ENCODE measurements at places on chromosomes 12 and 14.

DNA sequence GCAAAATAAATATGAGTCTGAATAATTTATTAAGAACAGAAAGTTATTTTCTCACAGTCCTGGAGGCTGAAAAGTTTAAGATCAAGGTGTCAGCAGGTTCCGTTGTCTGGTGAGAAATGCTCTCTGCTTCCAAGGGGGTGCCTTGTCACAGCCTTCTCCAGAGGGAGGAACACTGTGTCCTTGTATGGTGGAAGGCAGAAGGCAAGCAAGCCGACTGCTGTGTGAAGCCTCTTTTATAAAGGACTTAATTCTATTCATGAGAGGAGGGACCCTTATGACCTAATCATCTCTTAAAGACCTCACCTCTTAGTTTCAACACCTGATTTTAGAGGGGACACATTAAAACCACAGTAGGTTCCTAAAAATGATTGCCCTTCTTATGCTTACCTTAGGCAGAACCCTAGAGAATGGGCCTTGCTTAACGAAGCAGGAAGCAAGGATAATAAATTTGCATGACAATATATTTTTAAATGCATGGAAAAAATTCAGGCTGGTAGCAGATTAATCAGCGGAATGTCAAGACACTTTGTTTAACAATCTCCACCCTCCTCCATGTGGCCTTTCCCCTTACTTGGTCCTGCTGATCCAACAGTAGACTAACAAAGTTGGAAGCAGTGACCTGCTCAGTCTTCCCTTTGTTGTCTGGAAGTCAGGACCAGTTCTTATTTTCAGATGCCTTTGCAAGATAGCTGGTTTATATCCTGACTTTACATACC lies 154.9 kb downstream of the DYRK2 start:
- no peaks in the 10 kb centered on the region for H3K36me3 ChIP-seq
- H3K27ac ChIP-seq: no peak overlapping the region
- no peak for DNase-seq
- no peak overlapping the region for H3K4me3 ChIP-seq
- peaks cover 7% of the 10 kb centered on the region for H3K4me1 ChIP-seq
- no peaks in the 10 kb centered on the region for H3K27me3 ChIP-seq

GRCh38 chr14:71629765-71630492 lies 302.3 kb upstream of the RGS6 start:
- DNase-seq: no peak
- no peak overlapping the region for H3K27ac ChIP-seq
- no peaks in the 10 kb centered on the region for H3K4me1 ChIP-seq
- H3K4me3 ChIP-seq: no peak overlapping the region
- H3K36me3 ChIP-seq: no peaks in the 10 kb centered on the region
- no peaks in the 10 kb centered on the region for H3K27me3 ChIP-seq

DNA sequence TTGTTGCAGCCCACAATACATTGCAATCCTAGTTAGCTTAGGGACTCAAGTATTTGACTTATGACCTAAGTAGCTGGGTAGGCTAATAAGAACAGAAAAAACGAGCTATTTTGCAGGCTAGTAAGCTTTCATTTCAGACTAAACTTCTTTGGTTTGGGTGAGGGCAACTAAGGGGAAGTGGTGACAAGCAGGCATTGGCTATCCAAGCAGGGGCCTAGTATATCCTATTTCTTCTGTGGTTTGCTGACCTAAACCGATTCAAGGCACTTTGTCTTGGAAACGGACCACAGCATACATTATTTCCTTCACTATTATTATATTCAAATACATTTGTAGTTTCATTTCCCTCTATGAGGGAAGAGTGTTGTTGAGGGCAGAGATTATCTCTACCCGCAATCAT lies 21.6 kb upstream of the SLC5A8 start:
- H3K27me3 ChIP-seq: no peaks in the 10 kb centered on the region
- DNase-seq: no peak
- no peaks in the 10 kb centered on the region for H3K4me1 ChIP-seq
- no peak overlapping the region for H3K27ac ChIP-seq
- no peak overlapping the region for H3K4me3 ChIP-seq
- H3K36me3 ChIP-seq: no peaks in the 10 kb centered on the region

- H3K4me1 ChIP-seq: peaks cover 47% of the 10 kb centered on the region
- peak overlapping the region; percentile 93 for H3K4me3 ChIP-seq
- no peaks in the 10 kb centered on the region for H3K36me3 ChIP-seq
- H3K27ac ChIP-seq: peak overlapping the region; percentile 86
- H3K27me3 ChIP-seq: no peaks in the 10 kb centered on the region
- DNase-seq: no peak
Measured at GRCh38 chr12:42588524-42589464, 752 bp downstream of the PRICKLE1 start.

DNA sequence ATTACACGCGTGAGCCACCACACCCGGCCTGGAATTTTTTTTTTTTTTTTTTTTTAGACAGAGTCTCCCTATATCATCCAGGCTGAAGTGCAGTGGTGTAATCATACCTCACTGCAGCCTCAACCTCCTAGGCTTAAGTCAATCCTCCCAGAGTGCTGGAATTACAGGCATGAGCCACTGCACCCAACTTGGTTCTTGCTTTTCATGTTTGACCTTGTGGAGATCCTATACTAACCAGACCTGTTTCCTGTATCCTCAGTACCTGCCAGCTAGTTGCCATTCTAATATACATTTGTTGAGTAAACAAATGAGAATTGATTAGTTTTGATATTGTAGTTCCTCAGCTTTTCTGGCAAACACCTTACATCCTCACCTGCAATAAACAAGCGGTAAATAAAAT lies 3.2 kb upstream of the VSIG10 start:
- no peak for DNase-seq
- peaks cover 19% of the 10 kb centered on the region for H3K4me1 ChIP-seq
- H3K27me3 ChIP-seq: no peaks in the 10 kb centered on the region
- no peak overlapping the region for H3K27ac ChIP-seq

DNA sequence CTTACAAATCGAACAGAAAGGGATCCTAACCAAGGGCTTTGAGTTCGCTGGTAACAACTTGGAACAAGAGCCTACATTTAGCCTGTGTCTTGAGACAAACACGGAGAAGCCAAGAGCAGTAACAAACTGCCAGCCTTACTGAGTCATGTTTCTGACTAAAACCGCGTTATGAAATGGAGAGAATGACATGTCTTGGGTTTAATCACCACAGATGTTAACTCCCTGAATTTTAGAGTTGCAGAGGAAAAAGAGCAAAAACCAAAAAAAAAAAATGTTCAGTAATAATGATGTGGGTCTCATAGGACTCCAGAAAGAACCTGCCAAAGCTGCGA lies 1.0 kb downstream of the BLTP3B start:
- H3K4me1 ChIP-seq: peaks cover 49% of the 10 kb centered on the region
- no peak for DNase-seq
- H3K36me3 ChIP-seq: no peaks in the 10 kb centered on the region
- H3K4me3 ChIP-seq: peak overlapping the region; percentile 96
- peak overlapping the region; percentile 99 for H3K27ac ChIP-seq
- no peaks in the 10 kb centered on the region for H3K27me3 ChIP-seq

- no peaks in the 10 kb centered on the region for H3K27me3 ChIP-seq
- DNase-seq: no peak
- H3K4me1 ChIP-seq: peaks cover 45% of the 10 kb centered on the region
- H3K36me3 ChIP-seq: no peaks in the 10 kb centered on the region
- H3K27ac ChIP-seq: peak overlapping the region; percentile 87
Measured at GRCh38 chr14:103551338-103551762, 11.1 kb downstream of the BAG5 start.

GRCh38 chr14:105075379-105076295 lies 10.4 kb upstream of the GPR132 start:
- H3K36me3 ChIP-seq: no peaks in the 10 kb centered on the region
- DNase-seq: no peak
- H3K27ac ChIP-seq: no peak overlapping the region

GRCh38 chr12:11130999-11131398 lies 3.4 kb downstream of the TAS2R30 start:
- no peak for DNase-seq
- H3K36me3 ChIP-seq: no peaks in the 10 kb centered on the region
- peaks cover 10% of the 10 kb centered on the region for H3K4me1 ChIP-seq
- no peaks in the 10 kb centered on the region for H3K27me3 ChIP-seq

DNA sequence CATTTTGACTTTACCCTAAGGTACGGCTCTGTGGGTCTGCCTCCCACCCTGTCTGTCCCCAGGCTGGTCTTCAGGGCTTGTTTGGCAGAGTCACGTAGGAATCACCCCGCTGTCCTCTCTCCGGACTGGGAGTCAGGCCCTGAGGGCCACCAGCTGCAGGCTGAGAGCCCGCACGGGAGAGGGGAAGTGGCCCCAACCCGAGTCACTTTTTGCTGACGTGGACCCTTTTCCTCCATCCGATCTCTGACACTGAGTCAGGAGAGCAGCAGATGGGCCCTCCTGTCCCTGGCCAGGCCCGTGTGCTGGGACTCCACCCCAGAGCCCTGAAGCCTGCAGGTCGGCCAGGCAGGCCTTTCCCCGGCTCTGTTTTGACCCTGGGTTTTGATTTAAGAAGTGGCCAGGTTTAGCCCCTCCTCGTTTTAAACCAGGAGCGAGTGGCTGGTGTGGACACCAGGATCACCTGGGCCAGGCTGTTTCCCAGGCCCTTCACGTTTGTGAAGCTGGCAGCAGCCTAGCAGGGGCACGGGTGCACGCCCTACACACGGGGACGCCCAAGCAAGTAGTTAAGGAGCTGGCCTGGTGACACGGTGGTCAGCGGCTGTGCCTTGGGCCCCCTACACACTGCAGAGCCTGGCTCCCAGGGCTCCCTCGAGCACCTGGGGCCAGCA lies 12.5 kb upstream of the TEX22 start:
- no peaks in the 10 kb centered on the region for H3K27me3 ChIP-seq
- no peak for DNase-seq
- peaks cover 40% of the 10 kb centered on the region for H3K36me3 ChIP-seq
- H3K4me3 ChIP-seq: no peak overlapping the region

DNA sequence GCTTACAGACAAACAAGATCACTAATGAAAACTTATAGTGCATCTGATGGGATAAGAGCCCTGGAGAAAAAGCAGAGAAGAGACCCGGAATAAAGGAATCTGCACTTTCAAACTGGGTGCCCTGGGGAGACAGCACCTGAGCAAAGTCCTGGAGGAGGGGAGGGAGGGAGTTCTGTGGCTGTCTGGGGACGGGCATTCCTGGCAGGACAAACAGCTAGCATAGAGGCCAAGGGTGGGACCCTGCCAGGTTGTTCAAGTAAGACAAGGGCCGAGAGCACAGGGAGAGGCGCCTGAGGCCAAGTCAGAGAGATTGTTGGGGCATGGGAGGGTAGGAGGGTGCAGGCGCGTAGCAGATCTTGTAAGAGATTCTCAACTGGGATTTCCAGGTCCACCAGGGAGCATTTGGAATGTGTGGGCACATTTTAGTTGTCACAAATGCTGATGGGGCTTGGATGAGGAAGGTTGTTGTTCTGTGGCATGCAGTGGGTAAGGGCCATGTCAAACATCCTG lies 14.2 kb downstream of the IQSEC3 start:
- peaks cover 4% of the 10 kb centered on the region for H3K27me3 ChIP-seq
- DNase-seq: peak; percentile 65
- no peak overlapping the region for H3K4me3 ChIP-seq
- no peaks in the 10 kb centered on the region for H3K36me3 ChIP-seq
- H3K4me1 ChIP-seq: no peaks in the 10 kb centered on the region
- no peak overlapping the region for H3K27ac ChIP-seq

DNA sequence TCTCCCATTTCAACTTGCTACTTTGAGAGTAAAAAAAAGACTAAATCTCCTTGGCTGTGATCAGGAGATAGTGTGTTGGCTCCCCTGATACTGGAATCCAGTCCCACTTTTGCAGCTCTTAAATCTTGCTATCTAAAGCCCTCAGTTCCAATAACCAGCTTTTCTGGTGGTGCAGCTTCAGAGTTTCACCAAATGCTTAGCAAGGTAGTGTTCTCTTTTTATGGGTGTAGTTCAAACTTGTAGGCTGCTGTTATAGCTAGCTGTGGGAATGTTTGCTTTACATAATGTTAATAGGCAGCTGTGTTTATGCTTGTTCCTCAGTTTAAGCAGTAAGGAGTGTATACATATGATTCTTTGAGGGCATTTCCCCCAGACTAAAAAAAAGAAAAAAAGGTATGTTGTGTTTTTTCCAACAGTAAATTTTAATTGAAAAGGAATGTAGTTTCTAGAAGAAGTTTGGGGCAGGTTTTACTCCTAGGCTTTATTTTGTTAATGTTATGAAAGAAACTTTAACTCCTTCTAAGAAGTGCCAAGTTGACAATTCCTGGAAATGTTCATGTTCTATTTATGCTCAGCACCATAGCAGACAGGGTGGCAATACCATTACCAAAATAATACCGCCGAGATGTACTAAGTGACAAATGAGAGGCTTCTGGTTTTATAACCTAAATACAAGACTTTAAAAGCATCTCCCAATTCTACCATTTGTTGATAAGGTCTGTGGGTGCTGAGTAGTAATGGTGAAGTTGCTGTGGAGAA lies 12.1 kb downstream of the CRADD start:
- no peak for DNase-seq
- no peak overlapping the region for H3K4me3 ChIP-seq
- H3K36me3 ChIP-seq: no peaks in the 10 kb centered on the region

- no peaks in the 10 kb centered on the region for H3K27me3 ChIP-seq
- no peaks in the 10 kb centered on the region for H3K36me3 ChIP-seq
- peaks cover 44% of the 10 kb centered on the region for H3K4me1 ChIP-seq
- no peak overlapping the region for H3K4me3 ChIP-seq
Measured at GRCh38 chr14:30994681-30995620, 30.5 kb upstream of the AP4S1 start.

DNA sequence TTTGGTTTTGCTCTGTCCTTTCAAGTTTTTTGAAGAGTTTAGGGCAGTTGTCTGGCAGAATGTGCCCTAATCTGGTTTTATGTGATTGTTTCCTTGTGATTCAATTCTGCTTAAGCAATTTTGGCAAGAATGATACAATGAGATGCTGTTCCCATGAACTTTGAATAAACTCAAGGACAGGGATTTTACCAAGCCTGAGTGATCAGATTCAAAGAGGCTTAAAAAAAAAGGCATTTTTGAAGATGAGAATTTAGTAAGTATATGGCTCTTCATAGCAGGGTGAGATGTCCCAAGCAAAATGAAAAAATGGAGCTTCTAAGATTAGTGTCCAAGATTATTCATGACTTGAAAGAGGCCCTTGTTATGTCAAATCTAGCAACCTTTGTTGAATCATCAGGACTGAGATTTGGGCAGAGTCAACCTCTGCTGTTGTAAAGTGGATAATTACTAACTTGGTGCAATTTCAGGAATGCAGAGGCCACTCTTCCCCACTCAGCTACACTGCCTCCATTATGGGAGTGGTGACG lies 180.6 kb upstream of the NUDT4 start:
- H3K4me3 ChIP-seq: no peak overlapping the region
- H3K36me3 ChIP-seq: no peaks in the 10 kb centered on the region
- H3K27me3 ChIP-seq: no peaks in the 10 kb centered on the region
- no peak for DNase-seq
- no peak overlapping the region for H3K27ac ChIP-seq
- H3K4me1 ChIP-seq: peaks cover 14% of the 10 kb centered on the region
